Fibroblast of lung (primary cell): ENCODE measurements at places on chromosomes 4 and X.

GRCh38 chr4:87427518-87427868 is 5.1 kb downstream of the NUDT9 start:
- no peak overlapping the region for H3K4me3 ChIP-seq
- no peaks in the 10 kb centered on the region for H3K27me3 ChIP-seq
- peaks cover 5% of the 10 kb centered on the region for H3K4me1 ChIP-seq
- DNase-seq = no peak

DNA sequence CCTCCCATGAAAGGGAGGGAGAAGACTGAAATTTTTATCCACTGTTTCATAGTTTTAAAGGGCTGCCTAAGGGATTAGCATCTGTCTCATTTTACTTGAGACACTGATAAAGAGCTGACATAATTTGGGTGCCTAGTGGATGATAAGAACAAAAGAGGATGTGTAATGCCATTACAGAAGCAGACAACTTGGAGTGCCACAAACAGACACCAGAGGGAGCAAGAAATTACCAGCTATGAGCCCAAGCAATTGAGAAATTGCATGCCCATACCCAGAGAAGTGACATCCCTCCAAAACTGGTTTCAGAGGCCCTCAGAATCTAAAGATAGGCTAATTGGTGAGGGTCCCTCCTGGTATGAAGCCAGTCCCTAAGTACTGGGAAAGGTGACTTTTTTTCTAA is 38.5 kb upstream of the POU3F4 start:
- no peak overlapping the region for H3K4me3 ChIP-seq
- no peaks in the 10 kb centered on the region for H3K36me3 ChIP-seq
- H3K27me3 ChIP-seq = no peaks in the 10 kb centered on the region
- no peaks in the 10 kb centered on the region for H3K4me1 ChIP-seq

- peak overlapping the region; percentile 62 for H3K27ac ChIP-seq
- peak; percentile 96 for DNase-seq
- no peaks in the 10 kb centered on the region for H3K36me3 ChIP-seq
- H3K4me1 ChIP-seq = no peaks in the 10 kb centered on the region
- no peaks in the 10 kb centered on the region for H3K27me3 ChIP-seq
- no peak overlapping the region for H3K4me3 ChIP-seq
These were observed 75.1 kb upstream of the USP9X start for GRCh38 chrX:41009850-41010846.

- no peak overlapping the region for H3K27ac ChIP-seq
- DNase-seq = peak; percentile 67
- no peaks in the 10 kb centered on the region for H3K36me3 ChIP-seq
- no peaks in the 10 kb centered on the region for H3K4me1 ChIP-seq
These were observed 24.3 kb upstream of the SRD5A3 start for GRCh38 chr4:55321707-55322264.

DNA sequence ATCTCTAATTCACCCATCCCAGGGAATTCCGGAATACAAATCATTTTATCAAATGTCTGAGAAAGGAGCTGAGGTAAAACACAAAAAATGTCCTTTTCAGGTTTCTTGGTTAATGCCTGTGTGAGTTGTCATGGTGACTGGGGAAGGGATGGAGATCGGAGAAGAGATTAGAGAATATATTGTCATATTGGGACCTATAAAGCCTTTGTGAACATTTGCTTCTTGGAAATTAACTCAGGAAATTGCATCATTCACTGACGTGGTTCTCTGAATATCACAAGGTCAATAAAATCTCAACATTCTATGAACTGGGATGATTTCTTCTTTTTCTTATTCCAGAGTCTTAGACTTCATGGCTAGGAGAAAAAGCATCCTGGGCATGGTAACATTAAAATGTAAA is 174.8 kb upstream of the GLRA2 start:
- H3K27me3 ChIP-seq = no peaks in the 10 kb centered on the region
- H3K36me3 ChIP-seq = no peaks in the 10 kb centered on the region
- peak; percentile 66 for DNase-seq
- H3K4me3 ChIP-seq = no peak overlapping the region
- H3K4me1 ChIP-seq = no peaks in the 10 kb centered on the region

DNA sequence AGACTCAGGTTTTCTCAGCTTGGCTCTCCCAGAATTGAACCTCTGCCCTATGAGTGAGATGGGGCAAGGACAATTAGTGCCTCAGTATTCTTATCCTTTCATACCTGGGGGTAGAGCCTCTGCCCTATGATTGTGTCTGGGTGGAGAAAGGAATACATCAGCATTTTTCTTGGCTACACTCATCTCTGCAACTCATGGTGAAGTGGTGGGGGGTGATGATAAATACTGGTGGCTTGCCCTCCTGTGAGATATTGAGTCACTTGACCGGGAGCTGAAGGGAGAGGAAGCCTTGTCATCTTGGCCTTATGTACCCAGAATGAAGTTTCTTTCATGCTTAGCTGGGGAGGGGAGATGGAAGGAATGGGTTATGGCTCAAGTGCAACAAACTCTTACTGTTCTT is 71.3 kb upstream of the ENOX2 start:
- peak; percentile 9 for DNase-seq
- no peaks in the 10 kb centered on the region for H3K4me1 ChIP-seq
- H3K27me3 ChIP-seq = no peaks in the 10 kb centered on the region
- no peak overlapping the region for H3K27ac ChIP-seq
- H3K4me3 ChIP-seq = no peak overlapping the region

DNA sequence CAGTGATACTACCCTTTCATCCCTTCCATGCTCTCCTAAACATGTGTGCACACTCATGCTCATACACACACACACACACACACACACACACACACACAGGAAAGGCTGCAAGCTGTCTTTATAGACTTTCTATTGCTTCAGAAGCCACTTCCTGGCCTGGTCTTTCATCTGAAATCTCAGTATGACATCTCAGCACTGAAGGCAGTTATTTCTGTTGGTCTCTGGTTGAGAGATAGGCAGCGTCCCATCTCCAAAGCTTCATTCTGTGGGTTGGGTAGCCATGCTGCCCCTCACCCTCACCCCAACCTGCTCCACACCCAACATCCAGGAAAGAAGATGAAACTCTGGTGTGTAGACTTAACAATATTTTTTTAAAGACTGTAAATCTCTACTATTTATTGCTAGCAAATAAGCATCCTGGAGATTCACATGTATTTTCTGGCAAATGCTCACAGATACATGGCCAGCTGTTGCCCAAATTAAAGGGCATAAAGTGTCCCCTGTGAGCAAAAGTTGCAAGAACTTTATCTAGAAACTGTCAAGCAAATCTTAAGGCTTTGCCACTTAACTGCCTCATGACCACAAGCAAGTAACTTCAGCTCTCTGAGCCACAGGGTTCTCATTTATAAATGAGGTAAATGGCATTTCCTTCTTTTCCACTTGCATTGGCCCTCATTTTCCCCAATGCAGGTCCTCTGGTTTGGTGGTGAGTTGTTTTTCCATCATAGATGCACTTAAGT is 189.8 kb upstream of the AFF2 start:
- no peaks in the 10 kb centered on the region for H3K27me3 ChIP-seq
- H3K27ac ChIP-seq = no peak overlapping the region
- H3K36me3 ChIP-seq = no peaks in the 10 kb centered on the region

DNA sequence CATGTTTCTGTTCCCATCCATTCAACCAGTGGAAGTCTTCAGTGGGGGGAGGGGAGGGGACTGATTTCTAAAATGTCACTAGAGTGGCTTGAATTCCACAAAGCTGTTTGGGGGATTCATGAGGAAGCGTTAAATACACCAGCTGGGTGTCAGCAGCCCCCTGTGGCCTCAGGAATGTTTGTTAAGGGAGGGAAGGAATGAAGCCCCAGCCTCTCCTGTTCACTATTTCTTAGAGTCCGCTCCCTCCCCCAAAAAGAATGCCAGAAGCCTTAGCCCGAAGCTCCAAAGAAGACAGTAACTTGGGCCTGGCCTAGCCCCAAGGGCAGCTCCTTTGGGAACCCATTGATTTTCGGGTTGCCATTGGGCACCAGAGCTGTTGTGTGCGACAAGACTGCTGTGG is 3.3 kb downstream of the SHROOM2 start:
- H3K27me3 ChIP-seq = peaks cover 10% of the 10 kb centered on the region
- no peak overlapping the region for H3K4me3 ChIP-seq
- no peak for DNase-seq

DNA sequence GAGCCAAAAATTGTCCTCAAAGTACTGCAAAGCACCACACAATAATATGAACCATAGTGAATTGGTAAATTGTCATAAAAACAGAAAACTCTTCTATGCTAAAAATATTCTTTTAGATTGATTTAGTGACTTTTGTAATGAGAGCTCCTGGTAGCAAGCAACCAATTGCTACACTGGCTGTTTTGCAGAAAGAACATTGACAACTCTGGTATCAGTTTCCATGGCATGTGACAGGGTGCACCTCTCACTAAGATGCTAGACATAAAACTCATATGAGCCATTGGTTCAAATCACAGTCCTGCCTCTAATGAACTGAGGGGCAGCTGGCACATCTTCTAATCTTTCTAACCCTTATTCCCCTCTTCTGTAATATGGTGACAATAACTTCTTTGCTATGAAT is 212.2 kb downstream of the HS3ST1 start:
- no peak for DNase-seq
- H3K27me3 ChIP-seq = no peaks in the 10 kb centered on the region
- no peaks in the 10 kb centered on the region for H3K36me3 ChIP-seq
- H3K4me3 ChIP-seq = no peak overlapping the region

DNA sequence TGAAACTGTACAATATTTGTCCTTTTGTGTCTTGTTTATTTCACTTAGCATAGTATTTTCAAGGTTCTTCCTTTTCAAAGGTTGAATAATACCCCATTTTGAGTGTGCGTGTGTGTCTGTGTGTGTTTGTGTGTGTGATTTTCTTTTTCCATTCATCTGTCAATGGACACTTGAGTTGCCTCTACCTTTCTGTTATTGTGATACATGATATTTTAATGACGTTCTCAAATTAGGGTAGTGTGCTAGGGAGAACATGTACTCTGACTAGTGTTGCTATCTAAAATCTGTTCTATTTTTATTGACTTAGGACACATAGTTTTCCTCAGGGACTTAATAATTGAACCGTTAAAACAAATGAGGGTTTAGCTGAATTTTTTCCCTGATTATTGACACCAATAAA is 9.9 kb downstream of the MMRN1 start:
- no peak for DNase-seq
- H3K4me3 ChIP-seq = no peak overlapping the region
- no peaks in the 10 kb centered on the region for H3K36me3 ChIP-seq
- no peaks in the 10 kb centered on the region for H3K4me1 ChIP-seq
- no peaks in the 10 kb centered on the region for H3K27me3 ChIP-seq

- no peak overlapping the region for H3K4me3 ChIP-seq
- H3K36me3 ChIP-seq = no peaks in the 10 kb centered on the region
- H3K27me3 ChIP-seq = no peaks in the 10 kb centered on the region
- no peak overlapping the region for H3K27ac ChIP-seq
- DNase-seq = no peak
These were observed 300.3 kb upstream of the NWD2 start for GRCh38 chr4:36944232-36944631.

GRCh38 chrX:97527725-97528124 is 644.0 kb downstream of the RPA4 start:
- no peak for DNase-seq
- no peaks in the 10 kb centered on the region for H3K27me3 ChIP-seq
- H3K4me1 ChIP-seq = no peaks in the 10 kb centered on the region
- H3K36me3 ChIP-seq = no peaks in the 10 kb centered on the region

- H3K4me1 ChIP-seq = no peaks in the 10 kb centered on the region
- no peak overlapping the region for H3K27ac ChIP-seq
- no peaks in the 10 kb centered on the region for H3K27me3 ChIP-seq
- DNase-seq = no peak
These were observed 1118.1 kb upstream of the PRKX start for GRCh38 chrX:4831574-4831973.

GRCh38 chr4:172897046-172897445 is 271.6 kb upstream of the GALNT7 start:
- H3K27me3 ChIP-seq = no peaks in the 10 kb centered on the region
- DNase-seq = no peak
- no peak overlapping the region for H3K27ac ChIP-seq
- H3K36me3 ChIP-seq = no peaks in the 10 kb centered on the region
- no peaks in the 10 kb centered on the region for H3K4me1 ChIP-seq

DNA sequence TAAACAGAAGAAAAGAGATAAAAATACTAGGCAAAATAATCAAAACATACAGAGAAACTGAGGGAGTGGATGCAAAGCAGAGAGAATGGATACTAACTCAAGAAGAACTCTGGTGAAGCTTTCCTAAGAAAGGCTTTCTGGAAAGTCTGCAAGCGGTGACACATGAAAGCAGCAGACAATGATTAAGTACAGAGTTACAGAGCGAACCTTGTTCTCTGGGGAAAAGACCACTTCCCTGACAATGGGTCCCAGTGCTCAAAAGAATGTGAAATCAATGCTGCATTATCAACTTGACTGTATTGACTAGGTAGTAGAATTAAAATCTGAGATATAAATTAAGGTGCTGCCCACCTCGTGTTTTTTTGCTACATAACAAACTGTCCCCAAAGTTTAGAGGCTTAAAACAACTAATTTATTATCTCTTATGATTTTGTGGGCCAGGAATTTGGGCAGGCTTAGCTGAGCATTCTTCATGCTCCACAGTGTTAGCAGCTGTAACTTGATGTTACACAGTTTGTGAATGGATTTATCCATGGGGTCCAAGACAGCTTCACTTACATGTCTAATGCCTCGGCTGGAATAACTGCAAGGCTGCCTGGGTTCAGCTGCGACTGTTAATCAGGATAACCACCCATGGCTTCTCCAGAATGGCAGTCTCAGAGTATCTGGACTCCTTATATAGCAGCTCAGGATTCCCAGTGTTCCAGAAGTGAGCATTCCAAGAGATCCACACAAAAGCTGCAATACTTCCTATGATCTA is 106.9 kb upstream of the INPP4B start:
- H3K27ac ChIP-seq = no peak overlapping the region
- DNase-seq = no peak
- H3K4me3 ChIP-seq = no peak overlapping the region
- H3K4me1 ChIP-seq = no peaks in the 10 kb centered on the region
- no peaks in the 10 kb centered on the region for H3K27me3 ChIP-seq

DNA sequence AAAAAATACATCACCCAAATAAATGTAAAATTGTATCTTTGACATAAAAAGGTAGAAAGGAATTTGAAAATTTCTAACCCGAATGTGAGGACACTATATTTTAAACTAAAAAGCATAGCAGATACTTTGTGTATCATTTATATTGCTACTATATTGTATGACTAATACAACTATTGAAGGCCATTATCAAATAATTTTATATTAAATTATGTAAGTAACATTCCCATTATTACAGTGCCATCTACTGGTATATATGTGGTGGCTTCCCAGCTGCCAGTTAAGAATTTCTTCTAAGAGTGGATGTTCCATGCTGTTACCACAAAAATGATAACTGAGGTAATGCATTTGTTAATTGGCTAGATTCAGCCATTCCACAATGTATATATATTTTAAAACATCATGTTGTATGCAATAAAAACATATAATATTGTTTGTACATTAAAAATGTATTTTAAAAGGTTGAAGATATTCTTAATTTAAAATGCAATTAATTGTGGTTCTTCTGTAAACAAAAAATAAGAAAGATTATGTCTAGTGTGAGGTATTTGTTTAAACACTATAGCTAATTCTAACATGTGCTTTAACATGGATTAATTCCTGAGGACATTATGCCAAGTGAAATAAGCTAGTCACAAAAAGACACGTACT is 65.3 kb downstream of the EGF start:
- peak; percentile 59 for DNase-seq
- peaks cover 2% of the 10 kb centered on the region for H3K4me1 ChIP-seq
